ENCODE measurements at places on chromosomes 1 and 21. TPM values are rescaled to one million over a fixed set of nuclear protein-coding genes. Genes with fewer than 3 reads are reported as not detected.
A peak's percentile ranks its signal among the peaks of the same experiment; 100 is the strongest.

- no peak for DNase-seq
These were observed 53.4 kb downstream of the MIER1 start for GRCh38 chr1:66978201-66978600.

GRCh38 chr1:235050911-235051360, 77.7 kb downstream of the TOMM20 start:
- no peak for DNase-seq

DNA sequence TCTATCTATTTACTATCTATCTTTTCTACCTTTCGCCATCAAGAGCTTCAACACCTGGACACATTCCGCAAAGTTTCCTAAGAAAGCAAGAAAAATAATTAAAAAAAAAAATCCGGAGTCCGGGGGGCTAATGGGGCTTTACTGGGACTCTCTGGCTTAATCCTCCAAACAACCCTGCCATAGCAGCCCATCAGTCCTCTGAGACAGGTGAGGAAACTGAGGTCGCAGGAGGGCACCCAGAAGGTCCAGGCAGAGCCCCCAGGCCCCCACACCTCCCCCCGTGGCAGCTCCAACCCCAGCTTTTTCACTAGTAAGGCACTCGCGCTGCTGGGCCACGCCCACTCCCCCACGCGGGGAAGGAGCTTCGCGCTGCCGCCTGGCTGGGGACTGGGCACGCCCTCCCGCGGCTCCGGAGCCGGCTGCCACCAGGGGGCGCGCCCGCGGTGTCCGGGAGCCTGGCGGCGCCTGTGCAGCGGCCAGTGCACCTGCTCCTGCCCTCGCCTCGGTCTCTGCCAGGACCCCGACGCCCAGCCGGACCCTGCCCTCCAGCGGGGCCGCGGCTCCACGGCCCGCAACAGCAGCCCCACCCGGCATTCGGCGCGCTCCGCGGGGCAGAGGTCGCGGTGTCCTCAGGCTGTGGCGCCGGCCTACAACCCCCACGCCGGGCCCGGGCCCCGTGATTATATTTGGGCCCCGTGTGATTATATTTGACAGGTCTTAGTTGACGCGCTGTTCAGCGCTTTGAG, 54.1 kb upstream of the SAMD11 start:
- DNase-seq = peak; percentile 88

DNA sequence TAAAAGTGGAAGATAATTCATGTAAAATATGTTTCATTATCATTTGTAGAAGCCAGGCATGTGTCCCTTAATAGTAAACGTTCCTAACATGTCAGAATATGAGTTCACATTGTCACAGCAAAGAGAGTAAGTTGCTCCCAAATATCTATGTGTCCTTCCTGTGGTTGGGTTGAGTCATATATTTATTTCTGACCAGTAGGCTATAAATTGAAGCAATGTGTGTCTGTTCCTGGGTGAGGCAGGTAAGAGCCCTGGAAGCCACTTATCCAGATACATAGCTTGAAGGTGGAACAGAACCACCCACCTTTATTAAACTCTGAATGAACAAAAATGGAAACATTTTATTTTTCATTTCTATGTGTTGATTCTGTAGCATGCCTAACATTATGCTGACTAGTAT, 2251.6 kb downstream of the NCAM2 start:
- no peak for DNase-seq

GRCh38 chr1:15848143-15848928, 829 bp downstream of the SPEN start:
- DNase-seq = peak; percentile 72

- no peak for DNase-seq
These were observed 87.7 kb downstream of the MAST2 start for GRCh38 chr1:45891087-45891486.

GRCh38 chr1:163766257-163766918, 444.6 kb downstream of the NUF2 start:
- DNase-seq = no peak

- no peak for DNase-seq
These were observed 21.7 kb downstream of the CRYAA start for GRCh38 chr21:43190544-43190943.

GRCh38 chr1:15064217-15064929, 89.2 kb upstream of the TMEM51 start:
- no peak for DNase-seq

DNA sequence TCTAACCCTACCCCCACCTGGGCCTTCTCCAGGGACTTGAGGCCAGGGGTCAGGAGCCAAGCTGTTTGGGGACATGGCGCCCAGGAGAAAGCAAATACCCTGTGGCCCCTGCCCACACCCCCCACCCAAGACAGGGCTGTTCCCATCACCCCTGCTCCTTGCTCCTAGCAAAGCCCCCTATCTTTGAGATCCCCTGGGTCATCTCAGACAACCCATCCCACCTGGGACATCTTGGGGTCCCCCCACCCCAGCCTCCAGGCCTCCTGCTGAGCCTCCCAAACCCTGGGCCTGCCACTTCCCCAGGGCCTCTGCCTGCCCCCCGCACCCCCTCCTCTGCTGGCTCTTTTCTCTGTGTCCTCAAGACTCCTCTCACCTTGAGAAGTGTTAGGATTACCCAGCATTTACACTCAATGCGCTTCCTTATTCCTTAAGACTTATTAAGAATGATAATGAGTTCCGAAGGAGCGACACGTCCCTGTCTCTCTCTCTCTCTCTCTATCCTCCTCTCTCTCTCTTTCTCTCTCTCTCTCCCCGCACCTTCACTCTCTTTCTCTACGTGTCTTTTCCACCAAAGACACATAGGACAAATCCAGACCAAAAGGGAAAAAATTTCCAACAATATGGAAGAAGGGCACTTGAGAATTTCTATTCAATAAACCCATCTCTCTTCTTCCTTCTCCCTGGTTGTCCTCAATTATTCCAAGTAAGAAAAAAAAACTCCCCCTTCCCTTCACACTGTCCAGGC, 7.2 kb downstream of the CASZ1 start:
- no peak for DNase-seq

GRCh38 chr1:63973005-63973419, 199.2 kb downstream of the ROR1 start:
- DNase-seq = no peak

Gene MIXL1
- not detected for total RNA-seq

Gene HSF2BP
- 0.59 TPM for total RNA-seq

Gene RGS4
- total RNA-seq = not detected

Gene KCNJ15
- 5.6 TPM for total RNA-seq

Gene C1QB
- total RNA-seq = 44.3 TPM
